Smooth muscle cell of the brain vasculature (primary cell): ENCODE measurements at places on chromosomes 1 and 21.

DNA sequence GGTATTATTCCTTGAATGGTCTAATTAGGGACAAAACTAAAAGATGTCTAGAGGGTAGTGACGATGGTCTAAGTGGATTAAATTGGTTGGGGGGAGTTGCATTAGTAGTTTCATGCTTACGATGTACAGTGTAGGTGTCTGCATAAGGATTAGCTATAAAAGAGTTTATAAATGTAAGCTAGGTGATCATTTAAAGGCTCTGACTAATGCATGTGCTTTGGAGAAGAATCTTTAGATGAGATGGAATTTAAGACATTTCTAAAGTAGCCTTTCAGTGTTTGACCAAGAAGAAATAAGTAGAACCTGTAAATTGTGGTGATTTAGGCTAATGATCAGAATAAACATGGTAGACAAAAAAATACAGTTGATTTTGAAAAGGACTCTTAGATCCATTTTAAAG lies 7.4 kb downstream of the SYT14 start:
- DNase-seq: no peak

- no peak for DNase-seq
Measured at GRCh38 chr1:184947497-184948256, 26.6 kb downstream of the NIBAN1 start.

DNA sequence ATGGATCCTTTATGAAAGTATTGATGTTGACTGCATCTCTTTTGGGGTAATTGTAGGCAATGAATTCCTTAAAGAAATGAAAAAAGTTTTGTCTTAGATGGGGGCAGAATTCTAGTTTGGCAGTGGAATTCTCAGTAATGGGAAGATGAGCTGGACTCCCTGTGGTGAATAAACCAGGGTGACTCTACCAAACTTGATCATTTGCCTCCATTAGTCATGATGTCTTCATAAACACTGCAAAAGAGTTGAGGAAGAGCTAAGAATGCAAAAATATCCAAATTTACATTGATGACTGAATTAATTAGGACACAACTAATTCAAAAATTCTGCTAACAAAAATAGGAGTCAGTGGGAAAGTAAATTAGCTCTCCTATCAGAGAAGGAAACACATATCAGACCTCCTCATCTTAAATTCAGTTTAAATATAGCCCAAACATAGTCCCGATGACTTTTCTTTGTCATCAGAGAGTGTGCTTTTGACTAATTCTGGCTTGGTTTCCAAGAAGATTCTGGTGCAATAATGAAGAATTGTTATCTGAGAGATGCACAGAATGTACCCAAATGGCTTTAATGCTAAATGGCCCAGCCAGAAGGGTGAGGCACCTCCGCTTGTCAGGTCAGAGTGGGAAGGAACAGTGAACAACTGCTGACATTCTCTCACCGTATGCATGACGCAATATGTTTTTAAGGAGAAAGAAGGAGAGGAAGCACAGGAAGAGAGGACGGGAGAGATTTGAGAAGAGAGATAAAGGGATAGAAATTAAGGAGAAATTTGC lies 525.1 kb downstream of the LMO4 start:
- DNase-seq: no peak

GRCh38 chr1:51740652-51741051 lies 123.8 kb downstream of the OSBPL9 start:
- DNase-seq: no peak

DNA sequence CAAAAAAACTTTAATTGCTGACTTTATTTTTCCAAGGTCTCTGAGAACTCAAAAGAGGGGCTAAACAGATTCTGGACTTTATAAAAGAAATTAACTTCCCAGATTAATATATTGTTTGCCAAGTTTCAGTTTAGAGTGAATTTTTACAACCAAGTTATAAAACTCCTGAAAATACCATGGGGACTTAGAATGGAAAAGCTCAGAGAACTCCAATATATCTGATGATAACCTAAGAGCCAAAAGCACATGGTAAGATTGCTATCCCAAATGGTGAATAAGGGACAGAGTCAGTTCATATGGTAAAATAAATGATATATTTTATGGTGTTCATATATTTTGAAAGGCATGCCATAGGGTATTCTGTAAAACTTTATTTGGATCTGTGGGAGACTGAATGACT lies 470.9 kb downstream of the TTLL7 start:
- DNase-seq: no peak

- DNase-seq: no peak
Measured at GRCh38 chr1:94121411-94121821, 468 bp upstream of the ABCA4 start.

DNA sequence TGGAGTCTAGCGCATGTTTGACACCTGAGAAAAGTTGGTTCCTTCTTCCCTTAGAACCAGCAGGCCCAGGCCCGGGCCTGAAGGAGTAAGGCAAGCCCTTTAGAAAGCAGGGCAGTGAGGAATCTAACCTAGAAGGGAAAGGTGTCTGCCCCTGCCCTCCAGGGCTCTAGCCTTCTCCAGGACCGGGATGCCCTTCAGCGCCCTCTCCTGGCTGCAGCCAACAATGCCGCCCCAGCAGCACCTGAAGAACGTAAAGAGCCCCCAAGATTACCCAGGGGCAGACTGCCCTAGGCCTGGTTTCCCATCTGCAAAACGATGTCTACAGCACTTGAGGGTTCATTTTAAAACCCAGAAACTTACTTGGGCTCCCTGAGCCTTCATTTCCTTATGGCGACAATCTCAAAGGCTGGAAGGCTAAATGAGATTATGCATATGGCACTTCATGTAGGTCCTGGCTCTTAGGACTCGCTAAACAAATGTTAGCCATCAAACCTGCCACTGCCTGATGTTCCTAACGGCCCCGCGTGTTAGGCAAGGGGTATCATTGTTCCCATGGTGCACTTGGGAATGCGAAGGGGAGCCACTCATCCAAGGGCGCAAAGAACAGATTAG lies 106.7 kb upstream of the KLHDC7A start:
- no peak for DNase-seq

DNA sequence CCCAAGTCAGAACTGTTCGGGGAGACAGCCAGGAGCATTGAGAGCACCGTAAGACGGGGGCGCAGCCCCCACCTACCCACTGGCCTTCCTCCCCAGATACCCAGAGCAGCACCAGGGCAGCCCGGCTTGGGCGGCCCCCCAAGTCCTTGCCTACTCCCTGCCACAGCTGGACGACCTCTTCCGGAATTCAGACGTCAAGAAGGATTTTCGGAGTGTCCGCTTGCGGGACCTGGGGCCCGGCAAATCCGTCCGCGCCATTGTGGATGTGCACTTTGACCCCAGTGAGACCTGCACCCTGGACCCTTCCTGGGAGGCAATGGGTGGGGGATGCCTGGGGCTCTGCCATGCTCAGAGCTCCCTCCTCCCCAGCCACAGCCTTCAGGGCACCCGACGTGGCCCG lies 26.7 kb downstream of the RNF223 start:
- DNase-seq: no peak

DNA sequence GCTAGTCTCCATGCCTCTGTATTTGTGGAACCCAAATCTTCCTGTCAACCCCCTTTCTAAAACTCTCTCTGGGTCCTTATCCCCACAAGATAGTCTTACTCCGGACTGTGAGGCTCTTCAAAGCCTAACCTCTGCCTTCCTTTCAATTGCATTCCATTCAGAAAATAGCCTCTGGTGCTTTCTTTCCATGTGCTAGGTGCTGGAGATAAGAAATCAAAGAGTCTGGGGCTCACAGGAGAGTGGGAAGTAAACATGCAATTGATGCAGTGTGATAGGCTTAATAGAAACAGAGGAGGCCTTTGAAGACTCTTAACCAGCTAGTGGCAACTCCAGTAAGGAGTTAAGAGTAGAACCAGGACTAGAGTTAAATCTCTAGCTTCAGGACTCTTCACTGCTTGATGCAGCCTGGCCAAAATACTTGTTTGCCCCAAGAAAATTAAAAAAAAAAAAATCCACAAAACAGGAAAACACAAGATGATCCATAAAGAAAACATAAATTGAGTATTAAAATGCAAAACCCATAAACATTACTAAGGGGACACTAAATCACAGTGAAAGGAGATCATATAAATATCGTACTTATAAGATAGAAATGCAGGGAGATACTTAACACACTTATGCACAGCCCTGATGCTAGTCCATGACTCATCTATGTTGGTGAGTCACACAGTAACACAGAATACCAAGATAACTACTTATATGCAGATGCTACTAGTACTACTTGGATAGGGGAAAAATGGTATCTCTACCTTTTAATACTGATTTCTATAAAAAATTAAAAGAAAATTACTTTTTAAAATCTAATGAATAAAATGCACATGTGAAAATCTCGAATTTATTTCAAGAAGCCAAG lies 341.5 kb downstream of the KCNH1 start:
- no peak for DNase-seq

DNA sequence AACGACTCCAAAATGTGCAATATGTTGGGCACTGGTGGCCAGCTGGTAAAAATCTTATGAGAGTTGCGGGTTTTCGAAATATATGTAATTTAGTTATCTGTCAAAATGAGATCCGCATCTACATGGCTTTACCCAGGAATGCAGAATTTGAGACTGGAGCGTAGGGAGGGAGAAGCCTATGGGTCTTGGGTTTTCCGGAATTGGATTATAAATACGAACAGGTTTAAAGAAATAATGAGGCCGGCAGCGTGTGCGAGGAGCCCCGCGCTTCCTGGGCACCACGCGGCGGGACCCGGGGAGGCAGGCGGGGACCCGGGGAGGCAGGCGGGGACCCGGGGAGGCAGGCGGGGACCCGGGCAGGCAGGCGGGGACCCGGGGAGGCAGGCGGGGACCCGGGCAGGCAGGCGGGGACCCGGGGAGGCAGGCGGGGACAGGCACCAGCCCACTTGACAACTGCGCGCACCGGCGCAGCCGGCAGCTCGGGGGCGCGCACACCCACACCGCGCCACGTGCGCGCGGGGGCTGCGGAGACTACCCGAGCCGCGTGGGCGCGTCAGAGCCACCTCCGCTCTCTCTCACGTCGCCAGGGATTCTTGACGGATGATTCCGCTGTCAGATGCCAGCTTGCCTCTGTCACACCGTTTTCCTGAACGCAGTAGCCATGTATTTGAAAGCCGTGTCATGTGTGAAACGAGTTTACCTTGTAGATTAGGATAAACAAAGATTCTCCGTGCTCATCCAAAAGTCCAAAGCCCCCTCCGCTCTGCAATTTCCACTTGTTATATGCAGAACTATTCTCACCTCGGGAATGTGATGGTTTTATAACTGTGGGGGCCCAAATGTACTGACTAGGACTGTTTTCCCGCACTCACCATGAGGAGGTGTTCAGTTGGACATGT lies 54.3 kb upstream of the HNRNPU start:
- no peak for DNase-seq

GRCh38 chr1:212560933-212561460 lies 47.6 kb upstream of the ATF3 start:
- DNase-seq: no peak

DNA sequence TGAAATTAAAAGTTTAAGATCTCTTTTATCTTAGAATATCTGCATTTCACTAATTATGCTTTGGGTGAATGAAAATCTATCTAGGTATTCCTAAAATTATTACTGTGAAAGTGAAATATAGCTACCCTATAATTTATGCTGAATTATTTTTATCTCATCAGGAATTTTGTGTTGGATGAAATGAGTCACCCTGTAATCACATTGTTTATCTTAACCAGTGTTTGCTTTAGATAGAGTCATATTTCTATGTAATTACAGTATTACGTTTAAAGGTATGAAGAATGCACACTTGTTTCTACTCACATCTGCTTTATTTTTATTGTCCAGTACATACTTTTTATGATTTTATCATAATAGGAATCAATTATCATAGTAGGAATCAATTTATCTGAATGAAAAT lies 249.2 kb downstream of the NCAM2 start:
- DNase-seq: no peak

DNA sequence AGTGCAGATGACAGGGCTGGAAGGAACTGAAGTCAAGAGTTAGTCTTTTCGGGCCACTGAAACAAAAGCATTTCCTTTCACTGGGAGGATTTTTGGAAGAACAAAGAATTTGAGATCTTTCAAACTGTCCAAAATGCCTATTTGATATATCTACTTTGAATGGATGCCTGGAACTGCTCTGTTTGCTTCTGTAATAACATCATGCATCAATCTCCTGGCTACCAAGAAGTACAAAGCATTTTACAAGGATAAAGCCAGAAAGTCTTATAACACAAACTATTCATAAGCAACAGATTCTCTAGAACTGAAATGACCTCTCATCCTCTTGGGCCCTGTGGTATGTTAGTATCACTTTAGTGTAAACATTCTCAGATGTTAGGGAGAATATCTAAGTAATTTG lies 18.2 kb upstream of the RHOU start:
- no peak for DNase-seq

DNA sequence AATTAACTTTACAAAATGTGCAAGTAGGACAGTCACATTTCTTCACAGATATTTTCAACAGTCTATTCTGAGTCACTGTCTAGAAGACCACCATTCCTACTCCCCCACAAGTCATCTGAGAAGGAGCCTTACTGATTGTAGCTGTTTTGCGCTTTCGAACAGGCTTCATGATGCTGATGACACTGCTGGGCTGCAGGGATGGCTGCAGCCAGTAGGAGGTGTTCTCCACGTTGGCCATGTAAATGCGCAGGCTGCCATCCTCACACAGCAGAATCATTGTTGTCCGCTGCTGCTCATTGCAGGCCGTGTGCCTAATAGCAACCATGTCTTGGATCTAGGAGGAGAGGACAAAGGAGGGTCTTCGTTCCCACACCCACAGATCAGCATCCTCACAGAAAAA lies 56.9 kb downstream of the UBR4 start:
- no peak for DNase-seq

GRCh38 chr1:185074307-185074706 lies 28.9 kb downstream of the RNF2 start:
- no peak for DNase-seq

DNA sequence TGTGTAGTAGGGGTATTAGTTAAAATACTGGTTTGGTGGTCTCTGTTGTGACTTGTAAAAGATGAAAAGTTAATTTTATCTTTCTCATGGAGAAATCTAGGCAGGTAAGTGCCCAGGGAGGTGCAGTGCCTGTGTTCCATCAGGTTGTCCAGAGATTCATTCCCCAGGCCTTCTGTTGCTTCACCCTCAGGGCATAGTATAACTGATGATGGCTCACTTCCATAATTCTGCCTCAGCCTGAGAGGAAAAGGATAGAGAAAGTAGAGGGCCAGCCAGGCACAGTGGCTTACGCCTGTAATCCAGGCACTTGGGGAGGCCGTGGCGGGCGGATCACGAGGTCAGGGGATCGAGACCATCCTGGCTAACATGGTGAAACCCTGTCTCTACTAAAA lies 153.9 kb downstream of the FMN2 start:
- DNase-seq: no peak
